D721Med (cell line): ENCODE measurements at places on chromosomes 16 and 17.

DNA sequence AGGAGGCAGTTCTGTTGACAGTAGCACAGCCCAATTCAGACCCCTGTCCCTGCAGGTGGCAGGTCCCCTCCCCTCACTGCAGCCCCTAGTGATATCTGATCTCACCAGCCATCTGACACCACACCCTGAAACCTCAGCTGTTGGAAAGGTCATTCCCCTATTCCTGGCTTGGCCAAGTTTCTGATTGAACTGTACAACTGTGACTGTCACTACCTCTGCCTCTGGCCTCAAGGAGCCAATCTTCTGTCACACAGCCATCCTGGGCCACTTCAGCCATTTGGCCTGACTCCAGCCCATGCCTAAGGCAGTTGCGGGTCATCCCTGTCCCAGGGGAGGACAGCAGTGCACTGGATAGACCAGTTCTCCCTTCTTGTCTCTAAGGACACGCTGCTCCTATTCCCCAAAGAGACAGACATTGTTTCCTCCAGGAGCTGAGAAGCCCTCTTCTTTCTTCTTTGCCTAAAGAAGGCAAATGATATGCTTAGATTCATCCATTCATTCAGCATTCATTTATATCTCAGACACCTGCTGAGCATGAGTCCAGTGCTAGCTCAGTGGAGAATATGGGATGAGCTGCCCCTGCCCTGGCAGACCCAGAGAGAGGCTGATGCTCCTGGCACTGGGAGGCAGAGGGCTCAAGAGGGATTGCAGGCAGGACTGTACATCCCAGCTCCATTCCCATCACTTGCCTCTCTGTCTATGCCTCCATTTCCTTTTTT, 4.6 kb upstream of the ALDOA start:
- DNase-seq = no peak

DNA sequence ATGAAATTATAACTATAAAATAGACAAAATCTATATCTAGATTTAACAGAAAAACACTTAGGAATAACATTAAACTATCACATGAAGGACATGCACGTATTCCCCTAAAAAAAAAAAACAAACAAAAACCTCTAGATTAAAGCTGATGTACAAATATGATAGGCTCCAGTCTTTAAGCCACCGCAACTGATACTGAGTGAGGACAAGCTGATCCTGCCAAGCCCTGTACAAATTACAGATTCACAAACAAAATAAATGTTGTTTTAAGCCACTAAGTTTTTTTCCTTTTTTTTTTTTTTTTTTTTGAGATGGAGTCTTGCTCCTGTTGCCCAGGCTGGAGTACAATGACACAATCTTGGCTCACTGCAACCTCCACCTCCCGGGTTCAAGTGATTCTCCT, 35.3 kb downstream of the SMURF2 start:
- no peak for DNase-seq

DNA sequence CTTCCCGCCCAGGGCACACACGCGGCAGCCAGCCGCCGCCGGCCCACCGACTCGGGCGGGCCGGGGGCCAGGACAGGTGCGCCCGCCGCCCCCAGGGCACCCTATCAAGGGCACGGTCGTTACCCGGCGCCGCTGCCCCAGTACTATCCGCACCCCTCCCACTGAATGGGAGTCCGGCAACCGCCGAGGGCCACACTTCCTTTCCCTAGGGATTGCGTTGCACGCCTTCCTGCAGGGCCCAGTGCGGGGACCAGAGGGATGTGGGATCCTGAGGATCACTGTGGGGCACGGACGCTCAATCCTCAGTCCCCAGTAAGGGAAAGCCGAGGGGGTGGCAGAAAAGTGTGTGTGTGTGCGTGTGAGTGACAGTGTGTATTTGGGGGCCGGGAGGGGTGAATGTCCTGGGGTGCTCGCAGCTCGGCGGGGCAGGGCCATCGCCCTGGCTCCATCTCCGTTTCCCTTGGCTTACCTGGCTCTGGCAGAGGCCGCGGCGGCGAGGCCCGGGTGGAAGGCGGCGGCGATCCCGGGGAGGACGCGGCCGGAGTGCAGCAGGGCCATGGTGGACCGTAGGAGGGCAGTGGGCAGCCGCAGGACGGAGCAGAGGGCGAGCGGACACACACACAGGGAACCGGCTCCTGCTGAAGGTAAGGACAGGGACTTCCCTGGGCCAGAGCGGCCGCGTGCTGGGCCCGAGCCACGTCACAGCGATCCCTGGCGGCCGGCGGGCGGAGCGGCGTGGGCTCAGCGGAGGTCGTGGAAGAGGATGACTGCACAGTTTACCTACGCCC, at the start of gene GOT2:
TSS of gene GOT2 (minus strand) at position 646 of the 788 bp plus-strand sequence. CDS start at position 558, 88 bp downstream.
- DNase-seq = no peak

- no peak for DNase-seq
Observed at GRCh38 chr17:71709271-71709890, 411.4 kb upstream of the SOX9 start.

DNA sequence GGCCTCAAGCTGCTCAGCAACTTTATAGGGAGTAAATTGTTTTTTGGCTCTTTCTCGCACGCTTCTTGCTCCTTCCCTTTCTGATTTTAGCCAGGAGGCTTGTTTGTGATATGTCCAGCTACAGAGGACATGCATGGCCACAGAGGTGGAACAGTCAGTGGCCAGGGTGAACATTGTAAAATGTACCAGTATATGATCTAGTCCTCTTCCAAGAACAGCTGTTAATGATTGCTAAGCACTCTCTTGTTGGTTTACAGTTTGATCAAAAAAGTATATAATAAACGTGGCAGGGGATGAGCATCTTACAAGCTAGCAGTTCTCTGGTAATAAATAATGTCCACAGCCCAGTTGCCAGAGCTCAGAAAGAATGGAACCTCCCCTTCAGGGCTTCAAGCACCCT, 461.7 kb upstream of the DYNLRB2 start:
- DNase-seq = no peak

- DNase-seq = no peak
Observed at GRCh38 chr17:76354317-76354729, 607 bp upstream of the PRPSAP1 start.
